Stimulated activated CD8-positive, alpha-beta memory T cell treated with anti-CD3 and anti-CD28 coated beads, Interleukin-7, amount 100 ng/mL, for 4 hours (primary cell): ENCODE measurements at places on chromosomes 2 and 18.

GRCh38 chr2:41910126-41910525 is 137.7 kb upstream of the PKDCC start:
- no peak for DNase-seq

DNA sequence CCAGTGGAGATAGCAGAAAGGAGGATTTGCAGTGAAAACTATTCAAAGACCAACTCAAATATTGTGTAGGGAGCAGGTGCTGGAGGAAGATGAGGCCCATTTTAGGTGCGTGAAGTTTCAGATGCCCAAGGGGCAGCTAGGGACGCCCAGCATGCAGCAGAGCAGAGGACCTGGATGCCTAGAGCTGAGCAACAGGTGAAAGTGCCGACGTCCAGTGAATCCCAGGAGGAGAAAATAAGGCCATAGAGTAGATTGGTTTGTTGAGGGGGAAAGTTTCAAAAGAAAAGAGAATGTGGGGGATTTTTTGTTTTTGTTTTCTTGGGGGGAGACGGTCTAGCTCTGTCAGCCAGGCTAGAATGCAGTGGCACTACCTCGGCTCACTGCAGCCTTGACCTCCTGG is 53.1 kb downstream of the OSBPL1A start:
- DNase-seq, result no peak

DNA sequence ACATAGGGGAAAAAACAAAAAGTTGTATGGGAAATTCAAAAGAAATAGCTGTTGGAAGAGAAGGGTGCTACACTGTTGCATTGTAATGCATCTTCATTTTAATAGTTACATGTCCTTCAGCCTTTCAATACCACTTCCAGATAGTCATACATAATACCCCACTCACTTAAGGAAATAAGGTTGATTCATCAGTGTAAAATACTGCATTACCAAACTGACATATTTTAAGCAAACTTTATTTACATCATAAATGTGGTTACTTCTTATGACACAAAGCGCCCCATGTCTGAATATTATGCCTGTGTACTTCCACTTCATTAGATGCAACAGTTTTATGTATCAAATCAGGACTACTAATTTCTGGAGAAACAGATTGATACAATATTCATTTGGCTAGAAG is 4.5 kb downstream of the RBMS1 start:
- no peak for DNase-seq

DNA sequence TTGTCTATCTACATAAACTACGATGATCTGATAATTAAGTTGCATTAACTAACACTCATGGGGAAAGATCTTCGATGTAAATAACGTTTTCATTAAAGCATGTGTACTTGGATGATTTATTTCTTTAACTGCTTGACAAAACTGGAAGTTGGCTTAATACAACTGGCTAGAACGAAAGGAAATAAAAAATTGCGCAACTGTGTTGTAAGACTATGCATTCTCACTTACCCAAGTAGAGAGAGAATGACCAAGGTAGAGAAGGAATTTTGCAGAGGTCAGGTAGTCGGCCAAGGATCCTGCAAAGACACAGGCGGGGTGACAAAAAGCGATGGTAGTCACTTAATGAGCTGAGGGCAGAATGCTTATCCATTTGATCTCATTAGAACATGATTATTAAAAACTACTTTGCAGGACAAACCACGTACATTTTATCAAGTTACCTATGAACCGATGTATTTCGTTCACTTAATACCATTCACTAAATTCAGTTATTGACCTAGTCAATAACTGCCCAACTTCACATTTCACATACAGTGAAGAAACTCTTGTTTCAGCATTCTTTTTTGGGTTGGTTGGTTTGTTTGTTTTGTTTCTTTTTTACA is 900 bp downstream of the SLC40A1 start:
- DNase-seq, result no peak

- no peak for DNase-seq
Measured at GRCh38 chr18:62991959-62992358, 276.6 kb downstream of the PHLPP1 start.

- no peak for DNase-seq
Measured at GRCh38 chr2:240278661-240279060, 138.2 kb upstream of the OTOS start.

DNA sequence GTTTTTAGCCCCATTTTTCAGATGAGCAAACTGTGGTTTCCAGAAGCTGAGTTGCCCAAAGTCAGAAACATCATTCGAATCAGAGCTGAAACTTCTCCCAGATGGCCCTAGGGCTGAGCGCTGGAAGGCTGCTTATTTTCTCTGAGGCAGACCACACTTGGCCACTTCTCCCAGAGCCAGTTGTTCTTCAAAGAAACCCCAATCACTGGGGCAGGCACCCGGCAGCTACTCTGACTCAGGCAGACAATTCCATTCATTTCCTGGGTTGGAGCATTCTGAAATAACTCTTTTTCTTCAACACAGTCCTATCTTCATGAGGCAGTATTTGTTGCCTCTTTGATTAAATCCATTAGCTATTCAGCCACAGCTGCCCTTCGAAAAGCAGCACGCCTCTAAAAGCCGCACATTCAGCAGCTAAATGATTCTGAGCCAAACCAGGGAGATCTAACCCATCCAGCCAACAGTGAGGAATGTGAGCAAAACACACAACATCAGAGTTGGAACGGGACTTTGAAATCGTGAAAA is 40.9 kb downstream of the LRATD1 start:
- DNase-seq, result no peak

GRCh38 chr2:149928011-149928410 is 340.4 kb upstream of the MMADHC start:
- no peak for DNase-seq

DNA sequence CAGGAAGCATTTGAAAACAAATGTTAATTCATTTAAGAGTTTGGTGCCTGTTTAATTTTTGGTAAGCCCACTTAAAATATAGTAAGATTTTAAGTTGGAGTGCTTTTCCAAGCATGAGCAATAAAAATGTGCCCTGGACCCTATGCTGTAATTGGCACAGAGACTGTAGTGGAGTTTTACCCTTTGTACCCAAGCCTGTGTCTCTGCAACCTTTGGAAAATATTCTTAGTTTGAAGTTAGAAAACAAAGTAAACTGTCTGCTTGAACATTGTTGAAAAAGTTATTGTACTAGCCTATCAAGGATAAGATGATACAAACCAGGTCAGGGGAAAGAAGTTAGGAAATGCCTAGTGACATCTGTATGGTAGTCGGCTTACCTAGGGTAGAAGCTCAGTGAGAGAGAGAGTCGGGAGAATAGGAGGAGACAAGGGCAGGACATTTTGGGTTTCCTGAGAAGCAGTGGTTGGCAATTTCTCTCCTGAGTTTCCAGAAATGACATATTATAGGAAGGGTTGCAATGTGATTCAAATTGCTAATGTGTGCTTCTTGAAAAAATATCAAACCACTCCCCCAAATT is 66.5 kb downstream of the CCDC85A start:
- no peak for DNase-seq

- DNase-seq, result no peak
Measured at GRCh38 chr2:217466104-217466503, 536.7 kb downstream of the TNS1 start.

GRCh38 chr2:69597843-69598610 is 45.5 kb downstream of the AAK1 start:
- no peak for DNase-seq

DNA sequence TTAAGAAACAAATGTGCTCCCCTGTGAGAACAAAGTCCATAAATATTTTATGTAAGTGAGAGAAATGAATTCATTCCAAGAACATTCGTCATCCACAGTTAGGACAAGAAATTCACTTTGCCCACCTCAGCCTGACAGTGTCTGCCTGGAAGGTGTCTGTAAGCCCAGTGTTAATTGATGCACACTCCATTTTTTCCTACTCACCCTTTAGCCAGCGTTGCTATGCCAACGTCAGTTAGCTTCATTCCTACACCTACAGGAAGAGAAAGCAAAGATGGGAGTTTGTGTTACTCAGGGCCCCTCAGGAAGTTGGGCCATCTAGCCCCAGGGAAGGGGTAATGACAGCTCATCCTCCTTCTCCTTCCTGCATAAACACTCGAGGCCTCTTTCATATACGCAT is 131.0 kb downstream of the ALPK2 start:
- DNase-seq, result no peak

DNA sequence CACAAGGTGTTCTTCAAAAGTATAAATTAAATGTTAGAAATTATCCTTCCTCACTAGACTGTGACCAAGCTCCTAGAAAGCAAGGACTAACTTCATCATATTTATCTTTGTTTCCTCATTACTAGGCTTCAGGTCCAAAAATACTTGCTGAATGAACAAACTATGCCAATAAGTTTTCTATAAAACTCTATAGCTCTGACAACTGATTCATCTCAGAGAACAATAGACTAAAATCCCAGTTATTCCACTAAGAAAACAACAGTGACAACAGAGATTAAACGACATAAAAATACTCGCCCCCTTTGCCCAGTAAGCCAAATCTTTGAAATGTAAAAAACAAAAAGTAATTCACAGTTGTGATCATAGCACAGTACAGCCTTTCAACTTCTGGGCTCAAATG is 13.6 kb downstream of the TLK1 start:
- no peak for DNase-seq

DNA sequence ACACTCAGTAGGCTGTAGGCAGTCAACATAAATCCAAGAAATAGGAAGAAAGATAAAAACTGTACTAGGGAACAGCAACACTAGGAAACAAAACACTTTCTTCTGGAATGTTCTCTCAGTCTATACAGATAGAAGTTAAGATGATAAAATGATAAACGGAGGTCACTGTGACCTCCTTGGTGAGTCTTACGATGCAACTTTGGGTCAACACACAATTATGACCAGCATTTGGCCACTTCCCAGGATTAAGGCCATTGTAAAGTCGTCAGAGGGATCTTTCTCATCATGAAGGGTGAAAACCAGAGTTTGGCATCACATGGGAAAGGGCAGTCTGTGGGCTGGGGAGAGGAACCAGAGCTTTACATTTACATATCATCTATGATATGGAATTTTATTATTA is 33.4 kb downstream of the LAMA3 start:
- no peak for DNase-seq

DNA sequence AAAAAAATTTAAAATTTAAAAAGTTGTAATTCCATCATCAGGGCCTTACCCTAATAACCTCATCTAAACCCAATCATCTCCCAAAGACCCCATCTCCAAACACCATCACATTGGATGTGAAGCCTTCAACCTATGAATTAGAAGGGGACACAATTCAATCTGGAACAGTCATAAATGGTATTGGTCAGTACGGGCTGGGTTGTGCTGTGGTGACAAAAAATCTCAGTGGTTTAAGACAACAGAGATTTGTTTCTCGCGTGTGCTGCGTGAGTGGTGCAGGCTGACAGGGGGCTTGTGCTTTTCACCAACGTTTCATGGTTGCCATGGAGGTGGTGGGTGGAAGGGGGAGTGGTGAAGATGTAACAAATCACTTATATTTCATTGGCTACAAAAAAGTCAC is 174.5 kb downstream of the INHBB start:
- no peak for DNase-seq

DNA sequence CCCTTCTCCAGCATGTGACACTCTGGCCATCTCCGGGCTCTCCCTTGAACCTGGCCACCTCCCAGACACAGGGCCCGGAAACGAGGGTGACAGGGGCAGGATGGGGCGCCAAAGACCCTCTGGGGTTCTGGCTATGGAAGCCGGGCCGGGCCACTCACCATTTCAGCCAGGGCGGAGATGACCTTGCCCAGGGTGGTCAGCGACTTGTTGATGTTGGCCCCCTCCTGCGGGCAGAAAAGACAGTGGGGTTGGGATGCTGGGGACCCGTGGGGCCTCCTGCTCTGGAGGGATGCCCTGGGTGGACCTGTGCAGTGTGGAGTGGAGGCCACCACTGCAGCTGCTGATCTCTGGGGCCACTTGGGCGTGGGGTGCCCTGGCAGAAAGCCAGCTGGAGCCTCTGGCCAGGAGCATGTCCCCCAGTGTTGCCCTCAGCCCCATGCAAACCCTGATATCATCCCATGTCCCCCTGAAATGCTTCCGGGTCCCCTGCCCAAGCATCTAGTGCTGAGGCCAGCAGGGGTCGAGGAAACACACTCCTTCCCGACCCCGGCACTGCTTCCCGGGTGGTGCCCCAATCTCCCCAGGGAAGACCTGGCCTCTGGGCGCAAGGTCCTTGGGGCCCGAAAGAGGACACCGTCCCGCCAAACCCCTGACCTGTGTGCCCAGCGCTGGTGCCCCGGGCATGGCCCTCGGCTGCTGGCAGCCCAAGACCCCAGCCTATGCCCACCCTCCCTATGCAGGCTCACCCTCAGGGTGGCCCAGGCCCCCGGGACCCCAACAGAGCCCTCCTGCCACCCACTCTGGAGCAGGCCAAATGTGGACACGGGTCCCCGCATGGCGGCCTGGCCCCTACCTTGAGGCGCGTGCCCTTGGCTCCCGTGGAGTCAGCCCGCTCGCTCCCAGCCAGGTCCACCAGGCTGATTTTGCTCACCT is 36.9 kb downstream of the KIF1A start:
- no peak for DNase-seq

- no peak for DNase-seq
Measured at GRCh38 chr2:168852481-168852880, 37.7 kb downstream of the SPC25 start.

DNA sequence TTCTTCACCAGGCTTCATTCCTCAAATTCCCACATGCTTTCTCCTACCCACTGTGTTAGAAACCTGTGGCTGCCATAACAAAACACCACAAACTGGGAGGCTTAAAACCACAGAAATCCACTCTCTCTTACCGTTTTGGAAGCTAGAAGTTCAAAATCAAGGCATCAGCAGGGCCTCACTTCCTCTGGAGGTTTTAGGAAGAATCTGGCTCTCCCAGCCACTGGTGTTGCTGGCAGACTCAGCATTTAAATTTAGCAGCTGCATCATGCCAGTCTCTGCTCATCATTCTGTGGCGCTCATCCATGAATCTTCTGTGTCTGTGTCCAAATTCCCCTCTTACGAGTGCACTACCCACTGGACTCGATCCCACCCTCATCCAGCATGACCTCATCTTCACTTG is 248.5 kb downstream of the ZNF516 start:
- no peak for DNase-seq

GRCh38 chr2:204900487-204900886 is 355.2 kb downstream of the PARD3B start:
- no peak for DNase-seq

DNA sequence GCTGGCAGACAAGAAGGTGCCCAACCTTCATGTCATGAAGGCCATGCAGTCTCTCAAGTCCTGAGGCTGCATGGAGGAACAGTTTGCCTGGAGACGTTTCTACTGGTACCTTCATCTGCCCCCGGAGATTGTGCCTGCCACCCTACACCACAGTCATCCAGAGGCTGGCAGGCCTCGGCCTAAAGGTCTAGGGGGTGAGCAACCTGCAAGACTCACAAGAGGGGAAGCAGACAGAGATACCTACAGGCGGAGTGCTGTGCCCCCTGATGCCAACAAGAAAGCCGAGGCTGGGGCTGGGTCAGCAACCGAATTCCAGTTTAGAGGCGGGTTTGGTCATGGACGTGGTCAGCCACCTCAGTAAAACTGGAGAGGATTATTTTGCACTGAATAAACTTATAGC is 12.0 kb upstream of the SERTAD2 start:
- DNase-seq, result no peak

DNA sequence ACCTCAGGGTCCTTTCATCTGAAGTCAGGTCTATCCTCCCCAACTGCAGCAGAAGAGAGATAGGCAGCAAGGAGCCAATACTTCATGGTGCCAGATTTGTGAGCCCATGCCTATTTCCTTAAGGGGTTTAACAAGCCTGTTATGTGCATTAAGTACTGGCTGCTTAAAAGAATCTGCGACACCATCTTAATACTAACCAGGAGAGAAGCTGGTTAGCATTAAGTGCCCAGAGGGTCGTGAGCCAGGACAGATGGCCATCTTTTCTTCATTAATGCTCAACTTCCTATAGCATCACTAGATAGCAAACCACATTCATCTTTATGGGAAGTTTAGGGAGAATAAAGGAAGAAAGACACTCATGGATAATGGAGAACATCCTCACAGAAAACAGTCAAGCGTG is 289.1 kb downstream of the ETAA1 start:
- no peak for DNase-seq
